CD4-positive, alpha-beta T cell treated with Interleukin-2 at 100 ng/mL for 4 hours (primary cell): ENCODE measurements at places on chromosomes 13 and 19.

GRCh38 chr13:86446311-86446710 lies 647.1 kb upstream of the SLITRK6 start:
- no peak for DNase-seq

GRCh38 chr19:51338563-51339312 lies 3.2 kb downstream of the VSIG10L start:
- DNase-seq: peak; percentile 82

DNA sequence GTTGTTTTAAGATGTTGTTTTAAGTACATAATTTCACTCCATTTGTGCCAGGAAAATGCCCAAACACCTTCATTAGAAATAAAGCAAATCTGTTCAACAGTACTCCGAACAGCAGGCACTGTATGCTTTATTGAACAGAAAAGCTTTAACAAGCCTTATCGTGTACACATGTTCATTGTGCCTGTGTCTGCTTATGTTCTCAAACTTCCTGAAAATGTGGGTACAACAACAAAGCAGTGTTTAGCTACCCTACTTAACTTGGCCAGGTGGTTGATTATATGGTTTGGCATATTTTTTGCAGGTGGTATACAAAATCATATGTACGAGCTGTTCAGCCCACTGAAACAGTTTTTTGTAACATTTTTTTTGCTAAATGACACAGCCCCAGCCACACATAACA lies 718.0 kb downstream of the DACH1 start:
- no peak for DNase-seq

GRCh38 chr19:19417628-19418245 lies 12.3 kb downstream of the GATAD2A start:
- no peak for DNase-seq

- no peak for DNase-seq
Measured at GRCh38 chr13:33272531-33273124, 12.9 kb downstream of the STARD13 start.

DNA sequence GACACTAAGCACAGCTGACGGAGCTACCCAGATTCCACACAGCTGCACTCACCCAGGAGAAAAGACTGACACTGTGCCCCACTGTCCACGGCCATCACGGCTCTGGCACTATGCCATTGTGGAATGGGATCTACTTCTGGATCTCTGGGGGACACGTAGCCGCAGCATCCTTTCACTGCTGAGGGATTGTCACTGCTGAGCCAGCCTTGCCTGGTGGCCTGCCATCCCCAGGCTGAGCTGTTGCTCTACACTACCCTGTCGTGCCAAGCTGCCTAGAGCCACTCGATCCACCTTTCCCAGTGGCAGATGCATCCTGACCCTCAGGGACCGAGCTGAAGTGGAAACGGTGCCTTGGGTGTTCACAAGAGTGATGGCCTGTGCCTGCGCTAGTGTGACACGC lies 5.0 kb upstream of the LILRB5 start:
- no peak for DNase-seq

DNA sequence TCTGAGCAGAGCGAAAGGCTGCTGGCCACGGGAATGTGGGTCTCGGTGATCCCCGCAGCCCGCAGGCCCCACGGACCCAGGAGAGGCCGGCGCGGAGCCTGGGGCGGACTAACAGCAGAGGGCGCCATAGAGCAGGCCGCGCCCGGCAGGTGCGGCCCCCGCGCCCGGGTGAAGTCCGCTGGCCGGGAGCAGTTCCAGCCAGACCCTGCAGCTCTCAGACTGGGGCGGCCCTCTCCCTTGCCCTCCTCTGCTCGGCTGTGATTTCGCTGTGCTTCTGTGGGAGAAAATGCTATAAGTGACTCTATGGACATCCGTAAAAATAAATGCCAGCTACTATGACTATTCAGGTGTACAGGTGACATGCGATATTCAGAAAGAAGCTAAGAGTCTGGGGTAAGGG lies 37.7 kb downstream of the GSX1 start:
- DNase-seq: peak; percentile 46

DNA sequence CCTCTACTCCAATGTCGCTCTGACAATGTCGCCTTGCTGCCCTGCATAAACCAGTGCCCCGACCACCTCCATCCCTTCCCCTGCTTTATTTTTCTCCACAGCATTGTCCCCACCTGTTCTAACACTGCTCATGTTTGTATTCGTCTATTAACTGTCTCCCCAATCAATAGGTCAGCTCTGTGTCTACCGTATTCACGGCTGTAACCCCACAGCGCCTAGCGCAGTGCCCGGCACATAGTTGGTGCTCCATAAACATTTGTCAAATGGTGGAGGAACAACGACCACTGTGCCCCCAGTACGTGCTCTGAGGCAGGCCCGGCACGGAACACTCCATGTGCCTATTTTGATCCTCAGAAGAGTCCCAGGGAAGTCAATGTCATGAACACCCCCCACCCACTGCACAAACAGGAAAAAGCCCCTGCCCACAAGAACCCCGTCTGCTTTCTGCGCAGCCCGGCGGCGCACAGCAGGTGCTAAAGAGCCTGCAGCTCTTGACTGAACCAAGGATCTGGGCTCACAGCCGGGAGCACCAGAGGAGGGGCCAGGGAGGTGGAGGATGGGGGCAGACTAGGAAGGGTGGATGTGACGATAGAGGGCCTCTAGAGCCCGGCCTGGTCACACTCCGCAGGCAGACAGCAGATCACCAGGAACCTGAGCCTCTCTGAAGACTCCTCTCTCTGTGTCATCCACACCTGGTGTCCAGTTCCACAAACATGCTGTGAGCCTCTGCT lies 1.8 kb upstream of the CEACAM16 start:
- DNase-seq: no peak

DNA sequence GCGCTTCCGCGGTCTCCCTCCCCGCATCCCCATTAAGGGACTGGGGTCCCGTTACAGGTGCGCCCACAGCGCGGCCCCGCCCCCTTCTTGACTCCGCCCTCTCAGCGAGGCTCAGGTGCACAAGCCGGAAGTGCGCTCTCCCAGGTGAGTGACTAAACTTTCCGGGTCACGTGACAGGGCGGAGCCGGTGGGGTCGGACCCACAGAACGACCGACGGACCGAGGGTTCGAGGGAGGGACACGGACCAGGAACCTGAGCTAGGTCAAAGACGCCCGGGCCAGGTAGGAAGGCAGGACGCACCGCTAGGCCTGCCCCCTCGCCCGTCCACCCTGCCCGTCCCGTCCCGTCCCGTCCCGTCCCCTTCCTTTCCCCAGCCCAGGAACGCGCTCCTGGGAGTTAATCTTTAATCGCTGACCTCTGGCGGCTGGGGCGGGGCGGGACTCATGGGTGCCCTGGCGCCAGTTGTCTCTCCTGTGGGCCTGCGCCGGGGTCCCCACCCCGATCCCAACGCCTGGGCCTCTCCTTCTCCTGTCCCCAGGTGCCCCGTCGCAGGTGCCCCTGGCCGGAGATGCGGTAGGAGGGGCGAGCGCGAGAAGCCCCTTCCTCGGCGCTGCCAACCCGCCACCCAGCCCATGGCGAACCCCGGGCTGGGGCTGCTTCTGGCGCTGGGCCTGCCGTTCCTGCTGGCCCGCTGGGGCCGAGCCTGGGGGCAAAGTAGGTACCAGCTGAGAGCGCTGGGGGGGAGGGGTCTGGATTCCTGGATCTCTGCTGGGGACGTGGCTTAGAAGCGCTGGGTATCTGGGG lies at the start of gene CRB3:
Gene CRB3, plus strand, starts transcription at position 202 of the 804 bp plus-strand sequence. Its CDS starts 431 bp downstream, at position 633.
- DNase-seq: peak; percentile 57

GRCh38 chr19:42121656-42122069 lies 10.6 kb downstream of the POU2F2 start:
- DNase-seq: peak; percentile 91

GRCh38 chr19:6516659-6517291 lies 14.1 kb upstream of the TNFSF9 start:
- DNase-seq: peak; percentile 90

DNA sequence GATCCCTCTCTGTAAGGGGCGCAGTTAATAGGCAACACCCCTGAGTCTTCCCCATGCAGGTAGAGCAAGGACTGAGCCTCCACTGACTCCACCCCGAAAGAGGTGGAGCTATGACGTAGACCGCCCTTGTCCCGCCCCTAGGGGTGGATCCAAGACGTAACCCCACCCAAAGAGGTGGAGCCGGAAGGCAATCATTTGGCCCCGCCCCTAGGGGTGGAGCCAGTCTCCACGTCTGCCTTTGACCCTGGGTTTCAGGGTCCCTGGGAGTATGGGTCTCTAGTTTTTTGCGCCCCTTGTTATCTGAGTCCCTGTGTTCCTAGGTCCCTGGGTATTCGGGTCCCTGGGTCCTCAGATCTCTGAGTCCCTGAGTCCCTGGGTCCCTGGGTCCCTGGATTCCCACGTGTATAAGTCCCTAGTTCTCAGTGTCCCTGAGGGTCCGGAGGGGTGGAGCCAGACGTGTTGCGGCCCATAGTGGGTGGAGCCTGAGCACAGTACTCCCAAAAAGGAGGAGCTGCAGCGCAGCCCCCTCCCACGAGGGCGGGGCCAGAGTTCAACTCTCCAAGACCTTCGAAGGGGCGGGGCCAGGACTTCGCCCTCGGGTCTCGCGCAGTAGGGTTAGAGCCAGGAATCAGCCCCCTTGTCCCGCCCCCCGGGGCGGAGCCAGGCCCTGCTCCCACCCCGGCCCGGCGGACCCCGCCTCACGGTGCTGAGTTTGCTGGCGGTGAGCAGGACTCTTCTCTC lies 5.3 kb downstream of the DENND1C start:
- peak; percentile 34 for DNase-seq

DNA sequence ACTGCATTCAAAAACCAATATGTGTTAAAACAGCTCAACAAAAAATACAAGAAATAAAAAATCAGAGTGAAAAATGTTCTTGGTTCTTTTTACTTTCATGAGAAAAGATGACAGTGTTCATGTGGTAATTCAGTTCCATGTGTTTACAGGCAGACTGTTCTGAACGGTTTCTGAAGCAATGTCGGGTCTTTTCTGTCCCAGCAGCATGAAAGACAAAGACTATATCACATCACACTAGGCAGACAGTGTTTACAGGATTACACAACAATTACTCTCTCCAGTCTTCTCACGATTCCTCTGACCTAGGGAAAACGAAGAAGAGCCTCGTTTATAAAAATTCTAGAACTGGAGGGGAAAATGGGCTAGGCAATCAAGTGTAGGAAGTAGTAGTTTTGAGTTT lies 83.4 kb downstream of the UBL3 start:
- no peak for DNase-seq

- DNase-seq: no peak
Measured at GRCh38 chr19:41172297-41173164, 20.5 kb upstream of the CYP2S1 start.

- no peak for DNase-seq
Measured at GRCh38 chr13:78370231-78370630, 233.1 kb downstream of the POU4F1 start.

- no peak for DNase-seq
Measured at GRCh38 chr13:21077788-21078353, 16.5 kb upstream of the LATS2 start.

GRCh38 chr19:4431808-4432674 lies 25.6 kb downstream of the UBXN6 start:
- peak; percentile 5 for DNase-seq

- DNase-seq: no peak
Measured at GRCh38 chr19:751501-752341, 809 bp downstream of the MISP start.

DNA sequence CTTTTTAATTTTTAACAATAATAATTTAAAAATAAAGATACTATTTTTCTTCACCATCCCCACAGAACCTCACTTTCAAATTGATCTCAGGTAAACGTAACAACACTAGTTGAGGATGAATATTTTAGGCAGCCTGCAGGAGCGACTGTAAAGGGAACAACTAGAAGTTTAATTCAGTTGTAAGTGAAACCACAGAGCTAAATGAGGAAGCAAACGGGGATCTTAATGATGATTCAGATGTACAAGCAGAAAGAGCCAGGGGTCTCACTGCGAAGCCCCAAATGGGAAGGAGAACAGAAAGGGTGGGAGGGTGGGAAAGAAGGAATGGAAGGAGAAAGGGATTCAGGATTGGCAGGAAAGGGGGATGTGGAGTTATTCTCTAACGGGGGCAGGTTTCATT lies 54.6 kb upstream of the RAP2A start:
- DNase-seq: no peak

GRCh38 chr13:46389457-46390451 lies 2.7 kb upstream of the RUBCNL start:
- DNase-seq: peak; percentile 4

DNA sequence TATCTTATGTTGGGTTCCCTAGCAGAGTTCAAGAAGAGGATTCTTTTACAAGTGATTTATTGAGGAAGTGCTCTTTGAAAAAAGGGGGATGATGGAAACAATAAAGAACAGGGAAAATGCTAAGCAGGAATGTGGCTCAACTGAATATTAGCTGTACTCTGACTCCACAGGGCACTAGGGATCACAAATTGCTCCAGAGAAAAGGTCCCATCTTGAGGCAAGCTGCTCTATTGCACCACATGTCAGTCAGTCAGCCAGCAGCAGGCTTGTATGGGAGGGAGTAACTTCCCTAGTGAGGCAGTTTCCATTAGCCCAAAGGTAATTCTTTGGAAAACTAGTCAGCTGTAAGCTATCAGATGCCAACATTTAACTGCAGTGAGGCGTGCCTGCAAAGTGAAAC lies 73.3 kb upstream of the FNDC3A start:
- no peak for DNase-seq

- no peak for DNase-seq
Measured at GRCh38 chr13:32414580-32414979, 13.3 kb downstream of the N4BP2L1 start.

GRCh38 chr13:97021241-97021640 lies 27.0 kb upstream of the OXGR1 start:
- DNase-seq: no peak

DNA sequence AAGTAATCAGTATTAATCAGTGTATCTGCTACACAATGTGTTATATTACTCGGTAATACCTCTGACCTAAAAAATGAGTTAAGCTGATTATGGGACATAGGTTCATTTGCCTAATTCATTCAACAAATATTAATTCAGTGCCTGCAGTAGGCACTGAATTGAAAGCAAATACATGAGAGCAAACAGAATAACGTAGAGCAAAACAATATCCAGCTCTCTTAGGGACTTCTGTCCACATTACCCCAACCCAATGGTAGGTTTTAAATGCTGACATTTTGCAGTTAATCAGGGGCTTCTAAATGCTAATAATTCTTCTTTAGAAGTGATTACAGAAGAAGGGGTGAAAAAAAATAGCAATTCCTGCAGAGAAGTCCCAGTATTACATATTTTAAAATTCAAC lies 4.9 kb downstream of the RCBTB2 start:
- no peak for DNase-seq

GRCh38 chr19:41699231-41699967 lies 9.0 kb upstream of the CEACAM5 start:
- no peak for DNase-seq

- DNase-seq: no peak
Measured at GRCh38 chr13:112959206-112959605, 9.8 kb upstream of the MCF2L start.

- no peak for DNase-seq
Measured at GRCh38 chr19:31118287-31118955, 230.8 kb downstream of the TSHZ3 start.

- no peak for DNase-seq
Measured at GRCh38 chr13:30681843-30682242, 53.5 kb upstream of the ALOX5AP start.

- DNase-seq: no peak
Measured at GRCh38 chr19:50042363-50043024, 16.7 kb downstream of the ZNF473 start.
